T47D (cell line): ENCODE measurements at places on chromosomes 7 and 10.

- DNase-seq = no peak
Measured at GRCh38 chr10:127266431-127266830, 70.0 kb upstream of the INSYN2A start.

DNA sequence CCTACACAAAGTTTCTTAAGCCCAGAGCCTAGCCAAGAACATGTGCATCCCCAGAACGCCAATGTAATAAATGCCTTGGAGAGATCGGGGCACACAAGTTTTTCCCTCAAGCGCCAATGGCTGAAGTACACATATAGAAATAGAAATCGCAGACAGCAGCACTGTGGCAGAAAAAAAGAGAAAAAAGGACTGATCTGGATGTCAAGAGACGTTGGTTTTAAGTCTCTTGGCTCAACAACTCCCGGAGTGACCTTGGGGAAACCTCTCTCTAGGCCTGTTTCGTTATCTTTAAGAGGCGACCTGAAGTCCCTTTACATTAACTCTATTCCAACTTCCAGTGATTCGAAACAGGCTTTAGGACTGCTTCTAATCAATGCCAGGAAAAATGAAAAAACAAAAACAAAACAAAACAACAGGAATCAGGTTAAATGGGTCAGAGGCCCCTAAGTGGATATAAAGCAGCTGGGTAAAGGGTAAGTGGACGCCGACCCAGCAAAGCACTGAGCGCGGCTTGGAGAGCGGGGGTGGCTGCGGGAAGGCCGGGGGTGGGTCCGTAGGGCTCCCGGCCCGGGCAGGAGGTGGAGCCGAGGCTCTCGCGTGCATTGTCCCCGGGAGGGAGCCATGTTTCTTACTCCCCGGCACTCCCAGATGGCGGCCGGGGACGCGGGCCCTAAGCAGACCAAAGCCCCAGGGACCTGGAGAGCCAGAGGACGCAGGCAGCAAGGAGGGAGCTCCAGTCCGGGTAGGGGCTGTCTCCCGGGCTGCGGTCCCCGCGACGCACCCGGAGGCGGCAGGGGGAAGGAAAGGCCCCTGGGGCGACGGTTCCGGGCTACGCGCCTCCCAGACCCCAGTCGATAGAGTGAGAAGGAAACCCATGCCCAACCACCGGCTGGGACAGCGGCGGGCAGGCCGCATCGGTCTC is 757 bp downstream of the EIF3A start:
- DNase-seq = peak; percentile 72

- no peak for DNase-seq
Measured at GRCh38 chr10:77347052-77347451, 290.6 kb downstream of the KCNMA1 start.

DNA sequence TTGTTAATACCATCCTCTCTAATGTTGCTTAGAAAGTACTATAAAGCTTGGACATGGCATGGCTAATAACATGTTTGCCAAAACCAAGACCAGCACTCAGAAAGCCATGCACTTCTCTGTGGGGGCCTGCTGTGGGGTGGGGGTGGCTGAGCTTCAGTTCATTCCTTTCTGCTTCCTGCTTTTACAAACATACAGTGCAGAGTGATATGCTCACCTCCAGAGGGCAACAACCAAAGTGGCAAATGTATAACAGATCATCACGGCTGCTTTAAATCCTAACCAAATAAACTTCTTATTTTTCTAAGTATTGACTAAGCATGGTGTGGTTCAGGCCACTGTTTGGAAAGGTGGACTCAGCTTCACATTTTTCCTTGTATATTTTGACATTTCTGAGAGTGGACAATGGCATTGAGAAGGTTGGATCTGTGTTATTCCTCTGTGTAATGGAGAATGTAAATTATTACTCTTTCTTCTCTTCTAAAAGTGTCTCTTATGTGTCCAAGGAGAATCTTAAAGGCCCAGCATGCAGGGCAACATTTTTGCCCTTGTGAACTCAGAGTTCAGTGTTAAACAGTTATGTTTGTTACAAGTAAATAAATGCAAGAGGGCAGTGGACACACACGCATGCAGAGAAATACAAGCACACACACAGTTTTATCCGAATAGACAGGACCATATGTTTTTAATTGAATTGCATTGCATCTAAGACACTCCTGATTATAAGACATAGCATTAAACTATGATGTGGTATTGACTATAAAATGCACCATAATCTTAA is 186.1 kb downstream of the HERPUD2 start:
- no peak for DNase-seq

- DNase-seq = no peak
Measured at GRCh38 chr7:22333680-22334141, 23.2 kb downstream of the RAPGEF5 start.

GRCh38 chr7:1275451-1276381 is 43.0 kb downstream of the UNCX start:
- no peak for DNase-seq

DNA sequence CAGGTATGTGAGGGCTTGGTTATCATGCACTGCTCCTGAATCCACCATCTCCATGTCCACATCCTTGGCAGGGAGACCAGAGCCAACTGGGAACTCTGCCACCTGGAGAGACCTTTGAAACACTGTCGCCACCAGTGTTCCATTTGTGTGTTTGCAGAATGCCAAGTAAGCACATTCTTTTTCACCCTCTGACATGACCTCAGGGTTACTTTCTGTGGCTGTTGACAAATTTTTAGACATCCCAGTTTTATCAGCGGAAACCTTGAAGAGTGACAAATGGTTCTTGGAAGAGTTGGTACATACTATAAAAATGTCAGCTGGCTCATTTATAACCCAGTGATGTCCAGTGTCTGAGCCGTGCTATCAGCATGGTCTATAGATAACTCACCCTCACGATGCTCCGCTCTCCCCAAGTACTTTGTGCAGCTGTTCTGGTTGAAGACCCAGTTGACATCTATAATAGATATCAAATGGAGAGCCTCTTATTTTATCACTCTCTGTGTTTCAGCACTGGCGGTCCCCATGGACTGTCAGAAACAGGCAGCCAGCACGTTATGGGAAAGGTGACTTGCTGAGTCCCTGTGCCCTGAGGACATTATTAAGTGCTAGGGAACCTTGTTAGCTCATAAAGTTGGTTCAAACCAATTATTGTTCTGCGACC is 563.1 kb upstream of the GALNT17 start:
- no peak for DNase-seq

DNA sequence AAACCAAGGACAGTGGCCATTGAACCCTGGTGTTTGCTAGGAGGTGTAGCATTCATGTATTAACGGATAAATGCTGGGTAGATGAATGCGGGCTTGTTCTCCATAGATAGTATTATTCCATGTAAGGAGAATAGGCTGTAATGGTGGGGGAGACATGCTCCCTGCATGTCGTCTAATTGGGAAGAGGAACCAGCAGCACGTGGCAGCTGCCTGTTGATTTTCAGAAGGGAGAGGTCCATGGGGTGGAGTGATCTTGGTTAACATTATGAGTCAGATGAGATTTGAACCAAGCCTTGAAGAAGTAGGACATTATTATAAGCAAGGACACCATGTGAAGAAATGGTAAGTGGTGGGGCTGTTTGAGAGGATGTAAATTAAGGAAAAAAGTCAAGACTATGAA is 112.5 kb downstream of the WNT2 start:
- DNase-seq = no peak

GRCh38 chr7:134699899-134700298 is 53.2 kb downstream of the BPGM start:
- no peak for DNase-seq

GRCh38 chr10:103855424-103855823 is at the start of gene SH3PXD2A:
TSS of gene SH3PXD2A (minus strand) at chr10:103855576. CDS start at chr10:103855266, 310 bp downstream.
- DNase-seq = no peak

DNA sequence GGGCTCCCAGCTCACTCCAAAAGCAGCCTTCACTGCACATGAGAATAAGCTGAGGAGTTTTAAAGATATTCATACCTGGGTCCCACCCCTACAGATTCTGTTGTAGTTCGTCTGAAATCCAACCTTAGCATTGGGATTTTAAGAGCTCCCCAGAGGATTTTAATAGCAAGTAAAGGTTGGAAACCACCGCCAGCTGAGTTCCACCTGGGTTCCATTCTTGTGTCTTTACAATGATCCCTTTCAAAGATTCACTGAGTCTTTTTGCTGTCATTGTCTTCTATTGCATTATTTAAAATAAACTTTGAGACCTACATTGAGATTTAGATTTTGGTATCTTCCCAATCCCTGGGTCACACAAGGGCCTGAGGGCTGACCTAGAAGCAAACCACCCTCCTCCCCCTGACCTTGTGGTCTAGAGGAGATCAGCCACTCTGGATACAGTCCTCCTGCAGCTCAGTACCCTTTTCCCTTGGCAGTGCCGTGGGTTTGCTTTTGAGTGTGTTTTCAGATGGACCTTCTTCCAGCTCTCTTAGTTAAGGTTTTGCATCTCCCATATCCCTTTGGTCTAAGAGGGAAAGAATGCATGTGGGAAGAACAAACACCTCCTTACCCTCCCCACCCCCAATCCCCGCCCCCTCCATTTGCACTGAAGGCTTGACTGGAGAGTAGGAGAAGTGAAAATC is 22.6 kb upstream of the SIRT1 start:
- no peak for DNase-seq

- no peak for DNase-seq
Measured at GRCh38 chr10:60820093-60820754, 41.9 kb downstream of the CDK1 start.

GRCh38 chr7:155597753-155598140 is 46.7 kb upstream of the RBM33 start:
- no peak for DNase-seq

GRCh38 chr7:123400196-123400595 is 134.2 kb downstream of the IQUB start:
- DNase-seq = no peak
